Sigmoid colon (tissue), 7 donors: ENCODE measurements at places on chromosomes 6 and 20. TPM values are rescaled to one million over a fixed set of nuclear protein-coding genes. Genes with fewer than 3 reads are reported as not detected.
A peak's percentile ranks its signal among the peaks of the same experiment; 100 is the strongest.

- no peak overlapping the region for H3K27ac ChIP-seq
- no peaks in the 10 kb centered on the region for H3K36me3 ChIP-seq
- DNase-seq = no peak
- H3K27me3 ChIP-seq = no peaks in the 10 kb centered on the region
- H3K4me3 ChIP-seq = no peak overlapping the region
- H3K4me1 ChIP-seq = peaks cover 23% of the 10 kb centered on the region
Observed at GRCh38 chr6:300494-301198, 8.4 kb downstream of the DUSP22 start.

GPLD1 gene
- total RNA-seq = 4.8 TPM

DNA sequence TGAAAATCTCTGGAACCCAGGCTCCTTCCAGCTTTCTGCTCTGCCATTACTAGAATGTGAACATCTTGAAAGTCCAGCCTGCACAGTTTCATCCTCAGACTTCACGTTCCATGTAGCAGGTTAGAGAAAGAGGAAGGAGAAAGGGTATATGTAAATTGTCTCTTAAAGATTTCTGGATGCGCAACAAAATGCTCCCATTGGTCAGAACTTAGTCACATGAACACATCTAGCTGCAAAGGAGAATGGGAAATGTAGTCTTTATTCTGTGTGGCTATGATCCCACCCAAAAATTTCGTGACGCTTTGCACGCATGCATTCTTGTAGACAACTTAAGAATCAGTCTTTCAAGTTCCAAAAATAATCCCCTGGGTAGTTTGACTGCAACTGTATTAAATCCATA, 46.4 kb upstream of the CHD6 start:
- no peak overlapping the region for H3K27ac ChIP-seq
- DNase-seq = no peak
- H3K4me3 ChIP-seq = no peak overlapping the region
- no peaks in the 10 kb centered on the region for H3K36me3 ChIP-seq
- H3K27me3 ChIP-seq = no peaks in the 10 kb centered on the region

- H3K4me3 ChIP-seq = no peak overlapping the region
- no peak overlapping the region for H3K27ac ChIP-seq
- no peaks in the 10 kb centered on the region for H3K27me3 ChIP-seq
- H3K36me3 ChIP-seq = no peaks in the 10 kb centered on the region
- DNase-seq = no peak
Observed at GRCh38 chr20:5482791-5483190, 166.0 kb upstream of the PROKR2 start.

DNA sequence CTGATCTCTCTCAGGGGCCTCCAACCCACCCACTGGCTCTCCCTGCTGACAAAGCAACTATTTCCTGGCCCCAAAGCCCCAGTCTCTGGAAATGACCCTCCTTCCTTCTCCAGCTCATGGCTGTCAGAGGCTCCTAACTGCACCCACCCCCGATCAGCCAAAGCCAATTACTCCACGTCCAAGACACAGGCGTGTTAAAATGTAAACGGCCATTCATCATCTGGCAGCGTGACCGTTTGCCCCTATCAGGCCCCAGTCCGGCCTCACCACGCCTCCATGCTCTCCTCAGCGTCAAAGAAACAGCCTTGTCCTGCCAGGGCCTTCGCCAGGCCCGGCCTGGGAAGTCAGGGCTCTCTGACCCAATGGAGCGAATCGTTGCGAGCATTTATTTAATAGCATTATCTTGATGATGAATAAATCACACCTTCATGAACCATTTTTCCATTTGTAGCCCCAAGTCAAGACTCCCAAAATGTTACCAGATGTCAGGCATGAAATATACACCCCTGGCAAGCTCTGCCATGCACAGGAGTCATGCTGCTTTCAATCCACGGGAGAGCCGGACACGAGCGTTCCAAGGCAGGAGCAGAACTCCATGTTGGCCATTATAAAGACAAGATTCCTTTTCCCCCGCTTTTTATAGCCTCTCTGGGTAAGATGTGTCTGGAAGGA, 17.7 kb downstream of the RIPOR3 start:
- H3K36me3 ChIP-seq = no peaks in the 10 kb centered on the region
- peaks cover 14% of the 10 kb centered on the region for H3K4me1 ChIP-seq
- no peaks in the 10 kb centered on the region for H3K27me3 ChIP-seq

GRCh38 chr6:116447496-116448011, 13.6 kb upstream of the CALHM6 start:
- no peaks in the 10 kb centered on the region for H3K27me3 ChIP-seq
- H3K4me1 ChIP-seq = no peaks in the 10 kb centered on the region
- H3K36me3 ChIP-seq = no peaks in the 10 kb centered on the region
- H3K27ac ChIP-seq = peak overlapping the region; percentile 24
- no peak for DNase-seq

GRCh38 chr20:10225439-10226060, 6.9 kb downstream of the SNAP25 start:
- no peak overlapping the region for H3K4me3 ChIP-seq
- no peaks in the 10 kb centered on the region for H3K4me1 ChIP-seq
- no peak overlapping the region for H3K27ac ChIP-seq
- H3K27me3 ChIP-seq = no peaks in the 10 kb centered on the region
- DNase-seq = no peak
- H3K36me3 ChIP-seq = no peaks in the 10 kb centered on the region

LY6G6F gene
- total RNA-seq = not detected

ZC3H12D gene
- total RNA-seq = 1.1 TPM

GINS1 gene
- total RNA-seq = 1.4 TPM

DNA sequence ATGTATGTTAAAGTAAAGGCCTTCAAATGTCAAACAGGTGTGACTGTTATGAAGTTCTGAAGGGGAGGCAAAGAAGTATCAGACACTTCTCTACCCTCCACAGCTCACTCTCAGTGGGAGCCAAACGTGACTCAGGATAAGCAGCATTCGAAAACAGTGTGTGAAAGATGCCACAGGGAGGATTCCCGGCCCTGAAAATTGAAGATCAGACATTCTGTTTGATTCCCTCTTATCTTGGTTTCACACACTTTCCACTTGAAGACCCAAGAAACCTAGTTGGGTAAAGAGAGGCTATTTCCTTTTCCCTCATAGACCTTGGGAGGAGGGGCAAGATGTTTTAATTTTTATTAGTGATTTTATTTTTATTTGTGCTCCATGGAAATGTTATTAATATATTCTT, 164.2 kb upstream of the SUPT3H start:
- no peaks in the 10 kb centered on the region for H3K27me3 ChIP-seq
- no peak overlapping the region for H3K27ac ChIP-seq
- no peaks in the 10 kb centered on the region for H3K36me3 ChIP-seq
- no peaks in the 10 kb centered on the region for H3K4me1 ChIP-seq
- H3K4me3 ChIP-seq = no peak overlapping the region

DNA sequence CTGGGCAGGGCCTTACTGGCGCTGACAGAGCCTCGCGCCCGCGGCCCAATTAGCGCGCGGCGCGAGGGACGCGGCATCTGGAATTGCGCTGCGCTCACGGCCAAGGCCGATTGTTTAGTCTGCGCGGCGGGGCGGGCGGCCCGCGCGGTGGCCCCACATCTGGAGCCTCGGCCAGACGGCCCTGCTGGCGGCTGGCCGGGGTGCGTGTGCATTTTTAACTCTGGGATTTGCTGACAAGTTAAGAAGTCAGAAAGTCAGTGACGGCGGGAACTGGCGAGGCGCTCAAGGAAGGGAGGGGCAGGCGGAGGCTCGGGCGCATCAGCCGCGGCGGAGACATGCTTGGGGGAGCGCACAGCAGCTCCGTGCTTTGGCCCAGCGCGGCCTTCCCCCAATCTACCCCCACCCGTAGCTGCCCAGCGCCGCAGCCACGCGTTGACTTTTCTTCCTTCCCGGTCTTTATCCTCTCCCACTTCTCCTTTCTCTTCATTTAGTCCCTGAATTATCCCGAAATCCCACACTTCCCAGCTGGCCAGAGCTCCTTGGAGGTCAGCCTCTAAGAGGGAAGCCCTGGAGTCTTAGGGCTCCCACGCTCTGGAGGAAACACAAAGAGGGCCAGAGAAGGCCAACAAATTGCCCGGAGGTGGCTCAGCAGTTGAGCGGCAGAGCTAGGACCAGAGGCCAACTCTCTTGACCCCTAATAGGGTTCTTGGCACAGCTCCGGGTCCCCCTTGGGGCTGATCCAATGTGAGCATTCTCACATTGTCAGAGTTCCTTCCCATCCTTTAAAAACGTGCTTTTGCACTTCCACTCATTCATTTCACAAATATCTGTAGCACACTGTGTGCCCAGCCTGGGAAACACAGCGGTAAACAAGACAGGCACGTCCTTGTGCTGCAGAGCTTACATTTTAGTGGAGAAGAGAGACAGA, 40.8 kb upstream of the FOXP4 start:
- H3K27me3 ChIP-seq = no peaks in the 10 kb centered on the region
- H3K4me1 ChIP-seq = peaks cover 51% of the 10 kb centered on the region
- H3K4me3 ChIP-seq = peak overlapping the region; percentile 38
- H3K27ac ChIP-seq = peak overlapping the region; percentile 75
- no peaks in the 10 kb centered on the region for H3K36me3 ChIP-seq

- peaks cover 86% of the 10 kb centered on the region for H3K4me1 ChIP-seq
- peak overlapping the region; percentile 92 for H3K27ac ChIP-seq
- no peaks in the 10 kb centered on the region for H3K36me3 ChIP-seq
- H3K27me3 ChIP-seq = no peaks in the 10 kb centered on the region
Observed at GRCh38 chr6:41707565-41708200, 27.7 kb downstream of the TFEB start.

DNA sequence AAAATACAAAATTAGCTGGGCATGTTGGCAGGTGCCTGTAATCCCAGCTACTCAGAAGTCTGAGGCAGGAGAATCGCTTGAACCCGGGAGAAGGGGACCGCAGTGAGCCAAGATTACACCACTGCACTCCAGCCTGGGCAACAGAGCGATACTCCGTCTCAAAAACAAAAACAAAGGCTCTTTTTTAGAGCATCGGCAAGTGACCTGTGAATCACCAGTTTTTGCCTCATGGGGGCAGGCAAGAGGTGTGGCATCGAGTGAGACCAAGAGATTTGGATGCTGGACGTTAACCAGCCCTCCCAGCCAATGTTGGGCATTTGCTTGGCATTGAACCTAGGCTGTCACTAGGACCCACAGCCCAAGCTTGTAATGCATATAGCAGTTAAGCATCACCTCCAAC, 14.6 kb upstream of the CDK5RAP1 start:
- H3K36me3 ChIP-seq = no peaks in the 10 kb centered on the region
- H3K27me3 ChIP-seq = no peaks in the 10 kb centered on the region
- no peaks in the 10 kb centered on the region for H3K4me1 ChIP-seq
- H3K27ac ChIP-seq = no peak overlapping the region

RAB44 gene
- not detected for total RNA-seq

PHACTR1 gene
- 1.8 TPM for total RNA-seq

TLDC2 gene
- total RNA-seq = 0.36 TPM

DNA sequence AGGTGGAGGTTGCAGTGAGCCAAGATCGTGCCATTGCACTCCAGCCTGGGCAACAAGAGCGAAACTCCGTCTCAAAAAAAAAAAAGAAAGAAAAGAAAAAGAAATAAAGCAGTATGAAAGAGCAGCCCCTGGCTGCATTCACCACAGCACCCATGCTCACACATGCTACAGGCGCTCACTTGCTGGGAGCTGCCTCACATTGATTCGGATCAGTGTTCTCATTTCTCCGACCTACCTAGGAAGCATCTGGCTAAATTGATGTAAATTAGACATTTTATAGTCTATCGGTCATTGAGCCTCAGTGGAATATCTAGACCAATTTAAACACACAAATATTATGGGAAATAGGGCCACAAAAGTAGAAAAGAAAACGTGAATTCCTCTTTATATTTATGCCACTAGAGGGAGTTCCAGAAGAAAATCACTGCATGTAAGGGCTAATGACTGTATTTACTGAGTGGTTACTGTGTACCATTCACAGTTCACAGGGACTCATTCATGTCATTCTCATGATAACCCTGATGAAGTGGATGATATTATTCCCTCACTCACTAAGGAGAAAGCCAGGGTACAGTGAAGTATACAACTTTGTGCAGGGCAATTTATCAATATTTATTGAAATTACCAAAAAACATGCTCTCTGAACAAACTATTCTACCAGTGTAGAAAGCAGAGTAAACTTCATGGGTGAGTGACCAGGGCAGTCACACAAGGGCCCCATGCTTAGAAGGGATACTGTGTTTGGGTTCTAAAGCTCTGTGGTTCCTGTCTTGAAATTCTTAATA, 5.3 kb upstream of the MOG start:
- no peak overlapping the region for H3K4me3 ChIP-seq
- no peak overlapping the region for H3K27ac ChIP-seq
- DNase-seq = no peak
- peaks cover 12% of the 10 kb centered on the region for H3K4me1 ChIP-seq

- no peak overlapping the region for H3K27ac ChIP-seq
- no peaks in the 10 kb centered on the region for H3K27me3 ChIP-seq
- H3K36me3 ChIP-seq = no peaks in the 10 kb centered on the region
- no peaks in the 10 kb centered on the region for H3K4me1 ChIP-seq
- no peak for DNase-seq
Observed at GRCh38 chr6:6707143-6707542, 118.6 kb downstream of the LY86 start.

GRCh38 chr6:56292505-56293181, 45.3 kb upstream of the COL21A1 start:
- no peaks in the 10 kb centered on the region for H3K27me3 ChIP-seq
- H3K27ac ChIP-seq = no peak overlapping the region
- no peak for DNase-seq
- H3K4me1 ChIP-seq = peaks cover 19% of the 10 kb centered on the region

MOCS1 gene
- 14.3 TPM for total RNA-seq

KIAA0408 gene
- total RNA-seq = 42.4 TPM

IP6K3 gene
- 6.1 TPM for total RNA-seq
